ENCODE measurements at places on chromosomes 1 and 21.

DNA sequence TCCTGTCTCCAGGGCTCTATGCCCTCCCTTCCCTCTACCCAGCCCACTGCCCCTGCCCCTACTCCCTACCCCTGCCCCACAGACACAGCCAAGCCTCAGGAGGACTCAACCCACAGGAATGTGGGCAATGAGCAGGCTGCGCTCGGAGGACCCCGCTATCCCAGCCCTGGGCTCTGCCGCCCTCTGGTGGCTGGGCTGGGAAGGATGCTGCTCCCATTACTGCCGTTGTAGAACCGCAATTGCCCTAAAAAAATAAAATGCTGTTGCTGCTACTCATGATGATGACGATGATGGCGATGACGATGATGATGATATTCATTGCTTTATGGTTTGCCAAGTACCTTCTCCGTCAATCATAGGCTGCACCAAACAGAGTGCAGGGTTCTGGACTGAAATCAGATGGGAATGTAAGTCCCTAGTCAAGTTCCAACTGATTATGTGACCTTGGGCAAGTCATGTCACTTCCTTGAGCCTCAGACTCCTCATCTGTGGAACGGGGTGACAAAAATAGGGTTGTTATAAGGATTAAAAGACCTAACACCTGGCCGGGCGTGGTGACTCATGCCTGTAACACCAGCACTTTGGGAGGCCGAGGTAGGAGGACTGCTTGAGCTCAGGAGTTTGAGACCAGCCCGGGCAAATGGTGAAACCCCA is 24.6 kb downstream of the ARHGEF19 start:
- peak; percentile 81 for DNase-seq

DNA sequence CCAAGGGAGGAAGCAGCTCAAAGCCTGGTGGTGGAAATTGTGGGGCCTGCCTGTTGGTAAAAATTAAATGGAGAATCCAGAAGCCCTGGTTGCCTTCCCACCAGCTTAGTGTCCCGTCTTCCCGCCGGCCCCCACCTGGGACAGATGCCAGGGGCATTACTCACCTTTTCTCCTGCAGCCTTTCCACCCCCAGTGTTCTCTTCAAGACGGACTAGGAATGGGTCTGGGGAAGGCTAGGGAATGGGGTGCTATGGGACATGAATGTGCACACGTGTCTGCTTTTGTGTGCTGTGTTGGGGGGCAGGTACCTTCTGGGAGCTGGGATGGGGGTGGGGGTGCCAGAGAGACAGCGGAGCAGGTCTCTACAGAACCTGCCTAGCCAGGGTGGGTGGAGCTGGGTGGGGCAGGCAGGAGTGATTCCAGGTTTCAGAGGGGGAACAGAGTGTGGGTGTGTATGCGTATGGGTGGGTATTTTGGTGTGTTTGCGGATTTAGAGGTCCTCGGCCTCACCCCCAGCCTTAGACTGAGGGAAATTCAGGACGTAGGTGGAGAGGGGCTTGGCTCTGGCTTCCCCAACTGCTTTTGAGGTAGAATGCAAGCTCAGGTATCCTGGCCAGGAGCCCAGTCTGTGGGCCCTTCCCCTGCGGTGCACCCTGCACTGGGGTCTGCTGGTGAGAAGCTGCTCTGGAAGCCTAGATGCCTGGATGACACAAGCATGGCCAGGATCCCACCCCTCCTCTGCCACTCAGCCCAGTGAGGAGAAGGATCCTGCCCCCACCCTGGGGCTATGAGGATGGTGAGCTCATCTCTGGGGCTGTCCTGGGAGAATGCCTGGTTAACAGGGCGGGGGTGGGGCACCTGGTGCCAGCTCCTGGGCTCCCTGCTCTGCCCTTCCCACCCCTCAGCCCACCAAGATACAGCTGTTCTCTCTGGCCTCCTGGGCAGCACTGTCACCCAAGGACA is 7.8 kb downstream of the VANGL2 start:
- no peak for DNase-seq

DNA sequence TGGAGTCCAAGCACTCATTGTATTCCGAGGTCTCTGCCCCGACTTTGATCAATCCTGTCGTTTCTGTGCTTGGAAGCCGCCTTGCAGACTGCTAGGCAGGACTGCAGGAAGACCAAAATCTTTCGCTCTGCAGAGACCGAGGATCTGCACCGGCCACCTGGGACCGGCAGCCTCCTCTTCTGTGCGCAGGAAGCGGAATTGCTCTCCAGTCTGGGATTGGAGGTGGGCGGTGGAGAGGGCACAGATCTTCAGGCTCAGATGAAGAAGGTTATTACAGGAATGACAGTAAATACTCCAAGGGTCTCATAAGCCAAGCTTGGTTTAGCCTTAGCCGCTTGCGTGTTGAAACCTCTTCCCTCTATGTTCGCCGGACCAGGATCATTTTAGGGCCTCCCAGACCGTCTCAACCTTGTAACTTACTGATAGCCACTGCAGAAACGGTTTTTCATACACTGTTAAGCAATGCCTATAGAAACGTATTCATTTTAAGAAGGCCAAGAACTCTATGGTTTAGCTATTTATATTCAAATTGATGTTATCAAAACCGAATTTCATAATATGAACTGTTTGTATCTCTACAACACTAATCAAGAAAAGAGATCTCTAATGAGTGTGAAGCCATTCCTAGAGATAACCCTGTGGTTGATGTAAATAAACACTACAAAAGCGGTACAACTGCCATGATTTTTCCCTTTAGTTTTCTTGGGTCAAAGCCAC is 1.1 kb downstream of the MIA3 start:
- DNase-seq, result no peak

GRCh38 chr1:192807211-192808162 is 1.4 kb upstream of the RGS2 start:
- DNase-seq, result no peak

DNA sequence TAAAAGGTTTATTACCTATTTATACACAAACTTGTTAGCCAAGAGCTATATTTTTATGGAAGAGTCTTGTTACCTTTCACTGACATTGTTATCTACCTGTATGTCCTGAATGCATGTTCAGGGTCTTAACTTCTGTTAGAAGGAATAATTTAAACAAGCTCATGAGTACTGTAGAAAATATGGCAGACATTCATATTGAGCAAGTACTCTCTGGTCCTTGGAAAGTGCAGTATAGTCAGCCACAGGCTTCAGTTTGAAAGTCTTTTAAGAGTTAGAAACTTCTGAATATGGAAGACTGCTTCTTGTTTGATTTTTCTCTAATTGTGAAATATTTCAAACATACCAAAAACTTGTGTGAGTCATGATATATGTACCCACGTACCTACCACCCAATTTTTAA is 16.6 kb downstream of the DIP2A start:
- no peak for DNase-seq

DNA sequence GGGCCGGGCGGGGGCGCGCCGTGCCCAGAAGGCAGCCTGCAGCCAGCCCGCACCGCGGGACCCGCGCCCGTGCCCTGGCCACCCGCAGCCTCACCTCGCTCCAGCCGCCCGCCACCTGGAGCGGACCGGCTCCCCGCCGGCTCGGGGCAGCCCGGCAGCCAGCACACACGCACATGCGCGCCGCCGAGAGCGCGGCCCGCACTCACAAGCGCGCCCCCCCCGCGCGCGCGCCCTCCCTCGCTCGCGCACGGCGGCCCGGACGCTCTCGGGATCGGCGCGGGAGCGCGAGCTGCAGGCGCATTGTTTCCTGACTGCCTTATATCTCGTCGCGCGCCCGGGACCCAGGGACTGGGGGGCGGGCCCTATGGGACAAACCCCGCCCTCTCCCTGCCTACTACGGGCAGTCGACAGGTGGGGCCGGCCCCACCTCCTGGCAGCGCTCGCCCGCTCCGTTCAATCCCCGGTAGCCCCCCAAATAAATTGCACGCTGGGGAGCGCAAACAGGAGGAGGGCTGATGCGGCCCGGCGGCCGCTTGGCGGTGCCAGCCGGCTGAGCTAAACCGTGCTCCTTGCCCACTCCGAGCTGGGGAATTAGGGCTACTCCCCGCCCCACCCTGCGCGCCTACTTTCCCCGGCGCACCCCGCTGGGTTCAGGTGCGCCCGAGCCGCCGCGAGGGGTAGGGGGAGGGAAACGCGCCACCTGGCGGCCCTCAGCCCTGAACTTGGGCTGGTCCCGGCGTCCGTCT is at the start of gene MYCL:
MYCL (minus strand) TSS at position 204 of the 746 bp plus-strand sequence. CDS start 483 bp downstream, outside the sequence.
- DNase-seq, result peak; percentile 81

DNA sequence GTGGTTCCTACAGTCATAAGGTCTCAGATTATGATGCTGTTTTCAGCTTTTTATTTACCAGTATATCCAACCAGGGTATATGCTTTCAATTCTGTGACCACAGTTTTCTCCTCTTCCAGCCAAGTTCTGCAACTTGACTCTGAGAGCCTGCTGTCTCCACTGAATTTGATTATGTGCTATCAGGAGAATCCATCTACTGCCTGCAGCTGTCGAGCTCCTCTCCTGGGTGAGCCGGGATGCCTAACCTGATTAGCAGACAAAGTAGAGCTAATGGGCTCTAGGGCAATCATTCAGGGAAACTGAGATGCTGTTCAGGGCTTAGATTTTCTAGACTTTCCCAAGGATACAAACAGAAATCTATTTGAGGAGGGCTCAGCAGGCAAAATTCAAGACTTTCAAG is 271.5 kb upstream of the BEND5 start:
- no peak for DNase-seq

GRCh38 chr1:36285443-36286101 is 20.6 kb upstream of the SH3D21 start:
- peak; percentile 82 for DNase-seq

GRCh38 chr1:29388170-29388569 is 151.8 kb downstream of the PTPRU start:
- no peak for DNase-seq

DNA sequence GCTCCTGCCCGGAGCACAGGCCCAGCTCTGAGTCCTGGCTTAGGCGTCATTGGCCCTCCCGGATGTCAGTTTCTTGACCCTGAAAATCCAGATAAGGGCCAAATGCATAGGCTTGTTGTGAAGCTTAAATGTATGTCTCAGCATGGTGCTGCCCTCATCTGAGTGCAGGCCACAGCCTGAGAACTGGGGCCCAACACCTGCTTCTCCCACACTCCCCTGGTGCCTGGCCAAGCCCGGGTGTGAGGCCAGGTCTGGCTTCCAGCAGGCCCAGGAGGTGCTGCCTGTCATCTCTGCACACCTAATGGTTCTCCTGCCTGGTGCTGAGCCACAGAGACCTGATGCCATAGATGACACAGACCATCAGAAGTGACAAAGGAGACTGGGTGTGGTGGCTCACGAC is 14.0 kb downstream of the MX2 start:
- no peak for DNase-seq

DNA sequence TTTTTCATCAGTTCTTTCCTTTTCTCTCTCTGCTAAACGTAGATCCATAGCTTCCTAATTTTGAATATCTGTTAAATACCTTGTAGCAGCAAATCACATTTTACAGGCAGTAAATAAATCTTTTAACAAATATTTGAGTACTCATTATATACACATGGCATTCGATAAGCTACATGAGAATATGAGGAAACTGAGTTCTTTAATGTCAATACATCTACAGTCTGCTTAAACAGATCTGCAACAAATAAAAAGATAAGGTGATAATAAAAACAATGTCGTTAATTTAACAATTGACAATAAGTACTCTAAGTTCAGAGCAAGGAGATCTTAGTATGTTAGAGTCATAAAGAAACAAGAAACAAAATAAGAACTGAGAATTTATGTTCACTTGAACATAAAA is 42.9 kb downstream of the SELENOF start:
- no peak for DNase-seq

DNA sequence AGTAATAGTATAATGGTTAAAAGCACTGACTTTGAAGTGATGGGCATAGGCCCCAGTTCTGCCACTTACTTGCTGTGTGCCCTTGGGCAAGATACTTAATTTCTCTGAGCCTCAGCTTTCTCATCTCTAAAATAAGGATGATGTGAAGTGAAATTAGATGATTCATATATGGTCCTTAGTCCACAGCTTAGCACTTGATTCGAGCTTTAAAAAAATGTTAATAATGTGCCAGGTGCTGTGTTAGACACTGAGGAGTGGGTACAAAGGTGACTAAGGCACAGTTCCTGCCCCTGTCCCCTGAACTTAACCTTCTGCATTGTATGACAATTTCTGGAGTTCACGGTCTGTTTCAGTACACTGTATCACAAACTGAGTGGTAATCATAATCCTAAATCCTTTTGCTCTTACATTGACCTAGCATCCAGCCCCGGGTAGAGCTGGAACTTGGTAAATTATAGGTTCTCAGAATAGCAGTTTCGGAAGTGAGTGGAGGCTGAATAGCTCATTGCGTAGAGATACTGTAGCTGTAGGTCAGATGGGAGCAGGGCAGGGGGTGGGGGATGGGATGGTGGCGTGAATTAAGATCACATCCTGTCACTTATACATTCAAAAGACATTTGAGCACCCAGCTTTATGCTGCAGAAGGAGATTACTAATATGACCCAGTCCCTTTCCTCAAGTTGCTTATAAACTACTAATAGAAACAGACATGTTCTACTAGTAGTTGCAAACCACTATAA is 1.5 kb downstream of the ZNF691 start:
- no peak for DNase-seq

- DNase-seq, result no peak
These were observed 15.2 kb downstream of the PTPRF start for GRCh38 chr1:43545695-43546387.

- no peak for DNase-seq
These were observed 49.9 kb upstream of the CLIC4 start for GRCh38 chr1:24695202-24695974.

- no peak for DNase-seq
These were observed 4.9 kb downstream of the CROCC start for GRCh38 chr1:16926491-16927073.

DNA sequence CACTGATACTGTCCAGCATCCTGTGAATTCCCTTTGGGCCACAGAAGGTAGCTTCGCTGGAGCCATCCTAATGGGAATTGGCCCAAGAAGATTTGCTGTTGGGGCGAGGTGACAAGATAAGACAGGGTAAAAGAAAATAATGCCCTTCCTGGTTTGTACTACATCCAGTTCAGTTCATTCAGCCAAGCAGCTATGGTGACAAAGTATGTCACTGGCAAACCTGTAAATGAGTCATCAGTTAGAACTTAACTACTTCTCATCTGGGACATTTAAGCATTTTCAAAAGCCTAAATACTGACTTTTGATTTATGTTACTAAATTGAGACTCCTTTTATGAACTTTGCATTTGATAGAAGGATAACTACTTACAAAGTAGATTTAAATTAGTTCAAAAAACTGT is 54.2 kb downstream of the WDR64 start:
- DNase-seq, result no peak

DNA sequence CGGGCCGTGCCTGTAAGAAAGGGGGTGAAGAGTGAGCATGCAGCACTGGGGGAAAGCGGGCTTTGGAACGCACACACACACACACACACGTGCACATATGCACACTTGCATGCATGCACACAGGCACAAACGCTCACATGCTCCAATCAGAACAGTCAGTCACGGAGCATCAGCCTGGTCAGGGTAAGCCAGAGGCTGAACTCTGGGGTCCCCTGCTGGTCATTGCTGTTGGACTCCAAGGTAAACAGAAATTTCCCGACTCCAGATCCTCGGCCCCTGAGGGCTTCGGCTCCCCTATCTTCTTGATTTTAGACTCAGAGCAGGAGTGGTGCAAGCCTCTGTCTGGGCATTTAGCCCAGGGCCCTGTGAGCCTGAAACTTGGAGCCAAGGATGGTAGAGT is 54.2 kb downstream of the SYT2 start:
- DNase-seq, result no peak

All from activated CD8-positive, alpha-beta T cell treated with anti-CD3 and anti-CD28 coated beads, Interleukin-2, amount 10 ng/mL, durations not matched to agents 7 days and 5 days (primary cell).